Right cardiac atrium (tissue), 5 donors: ENCODE measurements at places on chromosomes 3 and 15. TPM values are rescaled to one million over a fixed set of nuclear protein-coding genes. Genes with fewer than 3 reads are reported as not detected.

- no peak for DNase-seq
These were observed 13.4 kb downstream of the PML start for GRCh38 chr15:74007820-74008371.

Gene ZNF860
- 0.17 TPM for total RNA-seq

Gene C15orf39
- total RNA-seq: 12.7 TPM

- no peak for DNase-seq
These were observed 43.0 kb downstream of the PGPEP1L start for GRCh38 chr15:98964466-98965133.
